DMS79 (cell line): ENCODE measurements at places on chromosomes 6 and 20.

DNA sequence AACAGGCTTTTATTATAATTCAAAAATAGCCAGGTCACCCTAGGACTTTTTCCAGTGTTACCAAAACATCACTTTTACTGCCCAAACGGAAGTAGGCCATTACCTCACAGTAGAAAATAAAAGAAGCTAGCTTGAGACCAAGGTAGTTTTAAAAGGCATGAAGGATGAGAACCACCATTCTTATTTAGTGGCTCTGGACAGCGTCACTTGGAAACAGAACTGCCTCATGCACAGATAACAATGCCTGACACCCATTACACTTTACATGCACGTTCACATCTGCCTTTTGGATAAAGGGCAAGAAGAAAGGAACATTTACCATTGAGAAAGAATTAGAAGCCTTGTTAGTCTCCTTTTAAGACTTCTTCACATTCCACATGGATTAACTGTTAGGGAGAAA lies 1.9 kb upstream of the PAQR8 start:
- no peak for DNase-seq

DNA sequence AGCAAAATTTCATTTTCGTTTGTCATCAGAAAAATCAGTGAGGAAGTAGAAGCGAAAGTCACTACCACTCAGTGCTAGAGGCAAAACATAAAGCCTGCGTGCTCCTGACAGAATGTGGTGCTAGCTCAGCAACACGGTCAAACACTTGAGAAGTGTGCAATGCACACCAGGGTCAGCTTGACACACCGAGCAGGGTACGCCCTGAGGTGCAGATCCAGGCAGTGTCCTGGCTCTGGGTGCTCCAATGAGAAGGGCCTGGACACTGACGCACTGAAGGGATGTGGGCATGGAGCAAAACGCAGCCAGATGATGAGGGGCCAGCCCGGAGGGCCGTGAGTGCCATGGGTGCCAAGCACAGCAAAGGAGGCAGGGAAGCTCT lies 5.9 kb downstream of the RNASET2 start:
- DNase-seq: no peak

DNA sequence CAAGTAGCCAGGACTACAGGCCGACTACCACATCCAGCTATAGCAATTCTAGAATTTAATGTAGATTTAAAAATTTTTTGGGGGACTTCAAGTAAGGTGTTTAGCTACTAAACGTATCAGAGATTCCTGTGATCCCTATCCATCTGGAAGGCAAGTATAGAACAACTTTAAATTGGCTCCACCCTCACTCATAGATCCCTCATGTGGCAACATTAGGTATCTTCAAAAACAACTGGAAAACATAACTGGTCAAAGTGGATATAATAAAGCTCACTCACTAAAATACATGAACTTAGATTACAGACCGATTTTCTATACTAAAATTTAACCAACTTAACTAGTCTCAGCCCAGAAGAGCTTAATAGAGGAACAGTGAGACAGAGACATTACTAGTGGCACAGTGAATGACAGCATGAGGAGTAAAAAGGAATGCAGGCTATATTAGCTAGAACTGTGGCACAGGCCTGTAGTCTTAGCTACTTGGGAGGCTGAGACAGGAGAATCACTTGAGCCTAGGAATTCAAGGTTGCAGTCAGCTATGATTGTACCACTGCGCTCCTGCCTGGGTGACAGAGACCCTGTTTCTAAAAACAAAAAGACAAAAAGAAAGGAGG lies 14.7 kb downstream of the NUP153 start:
- DNase-seq: no peak

DNA sequence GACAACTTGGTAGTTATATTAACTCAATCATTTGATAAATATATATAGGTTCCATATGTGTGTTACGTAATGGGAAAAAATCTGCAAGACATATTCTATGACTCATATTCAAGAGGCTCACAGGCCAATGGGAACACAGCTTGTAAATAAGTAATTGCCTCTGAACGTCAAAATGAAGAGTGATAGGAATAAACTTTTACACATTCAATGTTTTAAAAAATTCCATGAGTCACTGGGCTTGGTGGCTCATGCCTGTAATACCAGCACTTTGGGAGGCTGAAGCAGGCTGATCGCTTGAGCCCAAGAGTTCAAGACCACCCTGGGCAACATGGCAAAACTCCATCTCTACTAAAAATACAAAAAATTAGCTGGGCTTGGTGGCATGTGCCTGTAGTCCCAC lies 209.4 kb upstream of the MCHR2 start:
- no peak for DNase-seq

DNA sequence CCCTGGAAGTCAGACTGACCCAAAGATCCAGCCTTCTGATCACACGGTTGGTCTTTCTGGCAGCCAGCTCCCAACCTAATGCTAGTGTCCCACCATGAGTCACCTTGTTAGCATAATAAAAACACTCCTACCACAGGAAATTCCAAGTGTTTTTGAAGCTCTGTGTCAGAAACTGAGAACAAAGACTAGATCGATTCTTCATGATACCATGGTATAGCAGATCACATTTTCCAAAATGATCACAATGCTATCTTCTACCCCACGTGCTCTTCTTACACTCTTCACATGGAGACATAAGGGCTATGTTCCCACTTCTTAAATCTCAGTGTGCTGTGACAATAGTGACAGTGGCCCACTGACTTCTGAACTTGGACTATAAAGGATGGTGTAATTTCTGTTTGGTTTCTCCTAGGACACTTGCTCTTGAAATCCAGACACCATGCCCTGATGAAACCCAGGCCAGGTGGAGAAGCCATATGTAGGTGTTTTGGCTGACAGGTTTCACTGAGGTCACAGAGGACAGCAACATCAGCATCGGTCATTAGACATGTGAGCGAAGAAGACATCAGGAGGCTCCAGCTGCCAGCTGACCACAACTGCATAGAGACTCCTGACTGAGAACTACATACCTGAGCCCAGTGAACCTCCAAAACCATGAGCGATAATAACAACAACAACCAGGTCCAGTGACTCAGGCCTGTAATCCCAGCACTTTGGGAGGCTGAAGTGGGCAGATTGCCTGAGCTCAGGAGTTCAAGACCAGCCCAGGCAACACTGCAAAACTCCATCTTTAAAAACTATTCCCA lies 57.5 kb downstream of the MKKS start:
- no peak for DNase-seq

- no peak for DNase-seq
These were observed 139.4 kb downstream of the ID4 start for GRCh38 chr6:19976411-19977129.

- no peak for DNase-seq
These were observed 42.0 kb downstream of the JARID2 start for GRCh38 chr6:15287670-15288375.

DNA sequence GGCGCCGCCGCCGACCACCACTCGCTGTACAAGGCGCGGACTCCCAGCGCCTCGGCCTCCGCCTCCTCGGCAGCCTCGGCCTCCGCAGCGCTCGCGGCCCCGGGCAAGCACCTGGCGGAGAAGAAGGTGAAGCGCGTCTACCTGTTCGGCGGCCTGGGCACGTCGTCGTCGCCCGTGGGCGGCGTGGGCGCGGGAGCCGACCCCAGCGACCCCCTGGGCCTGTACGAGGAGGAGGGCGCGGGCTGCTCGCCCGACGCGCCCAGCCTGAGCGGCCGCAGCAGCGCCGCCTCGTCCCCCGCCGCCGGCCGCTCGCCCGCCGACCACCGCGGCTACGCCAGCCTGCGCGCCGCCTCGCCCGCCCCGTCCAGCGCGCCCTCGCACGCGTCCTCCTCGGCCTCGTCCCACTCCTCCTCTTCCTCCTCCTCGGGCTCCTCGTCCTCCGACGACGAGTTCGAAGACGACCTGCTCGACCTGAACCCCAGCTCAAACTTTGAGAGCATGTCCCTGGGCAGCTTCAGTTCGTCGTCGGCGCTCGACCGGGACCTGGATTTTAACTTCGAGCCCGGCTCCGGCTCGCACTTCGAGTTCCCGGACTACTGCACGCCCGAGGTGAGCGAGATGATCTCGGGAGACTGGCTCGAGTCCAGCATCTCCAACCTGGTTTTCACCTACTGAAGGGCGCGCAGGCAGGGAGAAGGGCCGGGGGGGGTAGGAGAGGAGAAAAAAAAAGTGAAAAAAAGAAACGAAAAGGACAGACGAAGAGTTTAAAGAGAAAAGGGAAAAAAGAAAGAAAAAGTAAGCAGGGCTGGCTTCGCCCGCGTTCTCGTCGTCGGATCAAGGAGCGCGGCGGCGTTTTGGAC lies 2.0 kb downstream of the SOX4 start:
- DNase-seq: no peak
